ENCODE measurements at places on chromosomes 1 and 21.

DNA sequence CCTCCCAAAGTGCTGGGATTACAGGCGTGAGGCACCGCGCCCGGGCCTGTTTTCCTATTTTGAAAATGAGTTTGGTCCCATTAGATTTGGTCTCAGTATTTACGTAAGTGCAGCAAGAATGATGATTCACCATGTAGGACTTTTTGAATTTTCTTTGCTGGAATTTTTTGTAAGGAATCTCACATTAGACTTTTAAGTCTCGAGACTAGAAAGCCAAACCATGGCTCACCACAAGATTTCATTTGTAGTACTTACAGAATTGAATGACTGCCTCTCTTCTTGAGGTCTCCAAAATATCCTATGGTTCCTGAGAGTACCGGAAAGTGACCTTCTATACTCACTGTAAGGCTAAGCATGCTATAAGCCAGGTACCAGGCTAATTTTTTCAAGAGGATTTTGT, 325 bp downstream of the OR14A2 start:
- DNase-seq, result no peak

GRCh38 chr1:20658166-20658915, 2.8 kb downstream of the DDOST start:
- no peak for DNase-seq

GRCh38 chr1:114509596-114510273, 1.3 kb downstream of the TRIM33 start:
- DNase-seq, result no peak

DNA sequence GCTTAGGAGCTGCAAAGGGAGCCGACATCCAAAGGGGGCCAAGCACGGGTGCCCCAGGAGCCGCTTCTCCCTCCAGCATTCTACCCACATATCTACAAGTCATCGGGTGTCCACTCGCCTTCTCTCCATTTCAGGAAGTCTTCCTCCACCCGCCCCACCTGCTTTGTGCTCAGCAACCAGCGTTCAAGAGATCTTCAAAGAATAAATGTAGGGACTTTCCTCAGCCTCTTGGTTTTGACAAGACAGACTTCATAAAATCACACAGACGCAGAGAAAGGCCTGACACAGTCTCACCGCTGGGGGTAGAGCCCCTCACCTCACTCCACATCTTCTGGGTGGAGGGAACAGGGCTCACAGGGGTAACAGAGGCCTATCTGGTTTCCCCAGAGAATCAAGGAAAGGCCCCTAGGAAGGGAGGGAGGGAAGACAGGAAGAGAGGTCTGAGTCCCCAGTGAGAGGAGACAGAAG, 49.5 kb downstream of the SSBP3 start:
- no peak for DNase-seq

GRCh38 chr21:21690068-21690665, 692.0 kb downstream of the NCAM2 start:
- DNase-seq, result no peak

Measured in amygdala (tissue), 56 donors.